ENCODE measurements at places on chromosomes 2 and 18. TPM values are rescaled to one million over a fixed set of nuclear protein-coding genes. Genes with fewer than 3 reads are reported as not detected.

Gene PRSS56
- not detected for total RNA-seq

Gene GPR55
- under 0.01 TPM for total RNA-seq

Gene LYG1
- total RNA-seq = 0.09 TPM

Gene TXNDC2
- total RNA-seq = 0.16 TPM

Gene CCL20
- not detected for total RNA-seq

Gene CHRND
- total RNA-seq = not detected

Measured in fibroblast of the aortic adventitia (primary cell).